ENCODE measurements at places on chromosomes 7 and 10.
A peak's percentile ranks its signal among the peaks of the same experiment; 100 is the strongest.

GRCh38 chr10:73959484-73960243 is 38.3 kb upstream of the VCL start:
- DNase-seq: no peak

DNA sequence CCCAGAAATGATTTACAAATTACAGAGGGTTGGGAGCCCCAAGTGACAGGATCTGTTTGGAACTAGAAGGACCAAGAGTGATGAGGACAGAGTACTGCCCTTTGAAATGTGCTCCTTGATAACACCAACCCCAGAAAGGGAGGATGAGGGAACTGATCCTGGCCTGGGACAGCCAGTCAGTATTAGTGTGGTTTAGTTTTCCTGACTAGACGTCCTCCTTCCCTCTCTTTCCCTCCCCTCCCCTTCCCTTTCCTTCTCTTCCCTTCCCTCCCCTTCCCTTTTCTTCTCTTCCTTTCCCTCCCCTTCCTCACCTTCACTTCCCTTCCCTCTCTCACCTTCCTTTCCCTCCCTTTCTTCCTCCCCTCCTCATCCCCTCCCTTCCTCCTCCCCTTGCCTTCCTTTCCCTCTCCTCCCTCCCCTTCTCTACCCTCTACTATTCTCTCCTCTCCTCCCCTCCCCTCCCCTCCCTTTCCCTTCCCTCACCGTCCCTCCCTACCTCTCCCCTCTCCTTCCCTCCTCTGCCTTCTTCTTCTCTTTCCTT is 31.0 kb upstream of the BICC1 start:
- DNase-seq: no peak

DNA sequence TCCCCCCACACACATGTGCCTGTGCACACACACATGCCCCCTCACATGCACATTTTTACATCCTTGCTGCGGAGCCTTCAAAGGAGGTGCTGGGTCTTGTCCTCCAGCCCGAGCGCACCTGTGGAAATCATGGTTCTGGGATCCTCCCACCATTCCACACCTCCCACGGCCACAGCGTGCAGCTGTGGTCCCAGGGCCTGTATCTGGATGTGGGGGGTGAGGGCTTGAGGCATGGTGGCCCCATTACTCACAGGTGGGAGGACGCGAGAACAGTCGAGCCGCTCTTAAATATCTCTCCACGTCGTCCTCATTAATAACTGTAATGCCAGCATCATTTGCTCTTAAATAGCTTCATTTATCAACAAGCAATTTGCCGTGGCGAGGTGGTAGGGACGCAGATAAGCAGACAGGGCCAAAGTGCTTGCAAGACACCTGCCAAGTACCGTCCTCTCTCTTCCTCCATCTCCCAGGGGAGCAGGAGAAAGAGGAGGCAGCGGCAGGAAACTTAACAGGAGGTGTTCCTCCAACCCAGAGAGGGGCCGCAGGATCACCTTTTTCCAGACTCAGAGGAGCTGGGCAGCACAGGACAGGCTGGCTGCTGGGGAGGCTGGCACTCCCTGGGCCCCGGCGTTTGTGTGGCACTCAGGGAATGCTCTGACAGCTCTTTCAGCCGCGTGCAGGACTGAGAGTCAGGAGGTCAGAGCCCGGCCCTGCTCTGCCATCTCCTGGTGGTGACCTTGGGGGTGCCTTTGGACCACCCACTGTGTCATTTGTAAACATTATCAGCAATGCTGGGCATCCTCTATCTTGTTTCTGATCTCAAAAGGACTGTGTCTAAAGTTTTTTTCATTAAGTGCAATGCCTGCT is 87.4 kb downstream of the CDH23 start:
- DNase-seq: no peak

- DNase-seq: no peak
Observed at GRCh38 chr10:75377869-75378268, 23.7 kb downstream of the ZNF503 start.

DNA sequence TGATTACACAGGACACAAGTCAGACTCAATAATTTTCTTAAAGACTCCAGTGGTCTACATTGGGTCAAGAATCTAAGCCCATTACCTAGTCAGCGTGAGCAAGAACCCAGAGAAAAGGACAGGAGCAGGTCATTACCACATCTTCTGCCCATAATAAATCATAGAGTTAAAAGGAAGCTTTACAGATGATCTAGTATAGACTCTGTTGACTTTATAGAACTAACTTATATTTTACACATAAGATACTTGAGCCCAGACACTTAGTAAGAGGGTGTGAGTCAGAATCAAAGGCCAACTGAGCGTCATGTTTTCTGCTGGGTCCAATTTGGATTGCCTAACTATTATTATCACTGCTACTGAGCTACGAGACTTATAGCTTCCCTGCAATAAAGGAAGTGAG is 206.1 kb upstream of the NPSR1 start:
- no peak for DNase-seq

DNA sequence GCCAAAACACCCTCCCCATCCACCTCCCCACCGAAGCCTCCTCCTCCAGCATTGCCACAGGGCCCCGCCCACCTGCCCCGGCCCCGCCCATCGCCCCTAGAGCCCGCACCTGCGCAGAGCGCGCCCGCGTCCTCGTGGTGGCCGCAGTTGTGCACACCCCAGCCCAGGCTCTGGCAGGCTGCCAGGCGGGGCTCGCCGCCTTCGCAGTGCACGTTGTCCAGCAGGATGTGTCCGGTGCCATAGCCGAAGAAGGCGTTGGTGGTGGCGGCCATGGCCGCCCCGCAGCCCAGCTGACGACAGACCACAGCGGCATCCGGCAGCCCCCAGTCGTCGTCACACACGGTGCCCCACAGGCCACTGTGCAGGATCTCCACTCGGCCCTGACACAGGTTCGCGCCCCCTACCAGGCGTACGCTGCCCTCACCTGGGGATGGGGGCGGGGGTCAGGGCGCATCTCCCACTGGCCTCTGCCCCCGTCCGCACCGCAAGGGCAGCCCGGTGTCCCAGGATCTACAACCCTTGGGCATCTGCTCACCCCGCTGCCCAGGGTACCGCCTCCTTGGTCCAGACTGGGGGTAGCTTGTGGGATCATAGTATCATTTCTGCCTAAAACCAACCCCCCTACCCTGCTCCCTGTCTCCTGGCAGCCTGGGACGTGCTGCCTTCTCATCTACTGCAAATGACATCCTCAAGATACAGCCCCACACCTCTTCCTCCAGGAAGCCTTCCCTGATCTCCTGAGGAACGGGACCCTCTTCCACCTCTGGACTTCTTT is 11.9 kb downstream of the SSC4D start:
- peak; percentile 89 for DNase-seq

GRCh38 chr7:121328508-121329190 is at the start of gene WNT16:
TSS of gene WNT16 (plus strand) at chr7:121329000. CDS start at chr7:121329293, 293 bp downstream.
- DNase-seq: no peak

DNA sequence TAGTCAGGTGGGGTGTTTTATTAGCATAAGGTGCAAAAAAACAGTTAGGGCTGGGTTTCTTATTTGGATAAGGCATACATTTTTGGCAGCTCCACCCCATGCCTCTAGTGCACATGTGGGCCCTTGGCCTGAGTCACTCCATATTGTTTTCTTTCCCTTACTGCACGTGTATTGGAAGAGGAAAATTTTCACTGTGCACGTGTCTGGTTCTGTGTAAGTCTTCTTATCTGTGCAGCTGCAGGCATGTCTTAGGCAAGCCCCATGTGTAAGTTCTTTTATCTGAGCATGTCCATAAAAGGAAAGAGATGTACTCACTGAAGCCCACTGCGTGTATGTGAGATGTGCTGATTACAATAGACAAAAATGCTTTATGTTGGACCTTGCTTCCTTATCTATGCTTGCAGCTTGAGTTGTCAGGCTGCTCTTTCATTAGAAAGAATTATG is 540.3 kb upstream of the IGFBP3 start:
- no peak for DNase-seq

GRCh38 chr7:94298943-94299342 is 95.8 kb upstream of the COL1A2 start:
- no peak for DNase-seq

DNA sequence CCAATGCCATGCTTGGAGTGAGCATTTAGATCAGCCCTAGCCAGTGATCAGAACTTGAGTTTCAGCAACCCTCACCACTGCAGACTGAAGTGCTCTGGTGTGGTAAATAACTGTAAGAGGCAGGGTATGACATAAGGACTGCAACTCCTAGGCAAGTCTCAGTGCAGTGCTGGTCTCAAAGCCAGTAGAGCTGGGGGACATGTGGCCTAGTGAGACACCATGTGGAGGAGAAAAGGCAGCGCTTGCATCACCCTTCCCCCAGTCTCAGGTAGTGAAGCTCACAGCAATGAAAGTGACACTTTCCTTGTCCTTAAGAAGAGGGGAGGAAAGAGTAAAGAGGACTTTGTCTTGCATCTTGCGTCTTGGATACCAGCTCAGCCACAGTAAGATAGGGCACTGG is 386.8 kb upstream of the POT1 start:
- no peak for DNase-seq

- no peak for DNase-seq
Observed at GRCh38 chr7:42395607-42396006, 158.6 kb upstream of the GLI3 start.

- DNase-seq: no peak
Observed at GRCh38 chr10:49747303-49747646, 14.8 kb downstream of the OGDHL start.

- DNase-seq: no peak
Observed at GRCh38 chr7:71521506-71521905, 389.6 kb downstream of the GALNT17 start.

GRCh38 chr7:31373337-31374289 is 33.1 kb upstream of the NEUROD6 start:
- DNase-seq: no peak

GRCh38 chr7:85095806-85096205 is 91.0 kb downstream of the SEMA3D start:
- DNase-seq: no peak

- no peak for DNase-seq
Observed at GRCh38 chr7:73856941-73857340, 4.0 kb upstream of the TMEM270 start.

DNA sequence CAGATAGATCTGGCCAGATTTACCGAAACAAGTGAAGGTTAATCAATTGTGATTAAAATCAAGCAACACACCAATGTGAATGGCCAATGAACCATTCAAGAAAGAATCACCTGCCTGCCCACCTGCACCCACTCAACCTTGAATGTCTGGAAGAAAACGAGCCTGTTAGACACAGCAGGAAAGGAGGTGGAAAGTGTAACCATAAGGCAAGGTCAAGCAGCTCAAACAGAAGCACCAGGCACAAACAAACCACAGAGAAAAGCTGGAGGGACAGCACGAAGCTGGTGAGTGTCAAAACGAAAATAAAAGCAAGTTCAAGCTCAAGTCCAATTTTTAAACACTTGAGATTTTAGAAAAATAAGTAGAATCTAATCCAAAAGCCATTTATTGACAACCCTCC is 64.9 kb downstream of the STEAP1B start:
- DNase-seq: no peak

DNA sequence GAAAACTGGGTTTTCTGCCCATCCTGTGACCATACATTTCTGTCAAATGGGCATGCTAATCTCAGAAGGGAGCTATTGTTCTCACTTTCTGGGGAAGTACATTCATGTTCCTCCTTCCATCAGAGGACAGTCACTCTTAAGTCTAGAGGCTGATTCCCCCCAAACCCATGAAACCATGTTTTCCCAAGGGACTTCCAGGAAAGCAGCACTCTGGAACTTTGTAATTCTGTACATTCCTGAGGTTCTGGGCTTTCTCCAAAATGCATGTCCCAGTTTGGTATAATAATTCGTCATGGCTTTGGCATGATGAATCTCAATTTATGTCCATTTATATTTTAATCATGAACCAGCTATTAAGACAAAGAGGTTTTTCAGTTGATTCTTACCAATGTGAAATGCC is 688.1 kb downstream of the LRMDA start:
- no peak for DNase-seq

- no peak for DNase-seq
Observed at GRCh38 chr10:124428207-124428777, 9.6 kb upstream of the OAT start.

DNA sequence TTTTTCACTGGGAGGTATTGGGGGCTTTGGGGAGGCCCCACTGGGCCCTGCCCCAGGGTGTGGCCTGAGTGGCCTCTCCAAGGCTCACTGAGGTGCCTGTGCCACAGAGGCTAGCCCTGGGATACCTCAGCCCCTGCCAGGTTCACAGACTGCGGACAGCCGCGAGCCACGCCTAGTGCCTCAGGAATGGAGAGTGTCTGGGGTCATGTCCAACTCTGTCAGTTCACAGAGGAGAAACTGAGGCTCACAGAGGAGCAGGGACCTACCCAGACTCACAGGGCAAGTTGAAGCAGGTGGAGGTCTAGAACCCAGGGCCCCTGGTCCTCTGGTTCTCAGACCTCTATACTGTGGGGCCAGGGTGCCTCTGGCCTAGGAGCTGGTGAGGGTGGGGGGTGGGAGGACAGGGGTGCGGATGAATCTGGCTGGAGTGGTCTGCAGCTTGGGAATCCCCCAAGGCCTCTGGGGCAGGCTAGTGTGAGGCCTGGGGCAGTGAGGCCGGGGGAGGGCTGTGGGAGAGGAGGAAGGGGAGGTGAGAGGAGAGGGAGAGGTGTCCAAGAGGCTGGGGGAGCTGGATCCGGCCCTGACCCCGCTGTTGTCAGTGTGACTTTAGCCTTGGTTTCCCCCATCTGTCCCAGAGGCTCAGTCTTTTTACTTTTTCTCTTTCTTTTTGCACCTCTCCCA is 20.0 kb downstream of the NEURL1 start:
- no peak for DNase-seq

GRCh38 chr10:18196806-18197550 is 56.8 kb downstream of the CACNB2 start:
- no peak for DNase-seq

DNA sequence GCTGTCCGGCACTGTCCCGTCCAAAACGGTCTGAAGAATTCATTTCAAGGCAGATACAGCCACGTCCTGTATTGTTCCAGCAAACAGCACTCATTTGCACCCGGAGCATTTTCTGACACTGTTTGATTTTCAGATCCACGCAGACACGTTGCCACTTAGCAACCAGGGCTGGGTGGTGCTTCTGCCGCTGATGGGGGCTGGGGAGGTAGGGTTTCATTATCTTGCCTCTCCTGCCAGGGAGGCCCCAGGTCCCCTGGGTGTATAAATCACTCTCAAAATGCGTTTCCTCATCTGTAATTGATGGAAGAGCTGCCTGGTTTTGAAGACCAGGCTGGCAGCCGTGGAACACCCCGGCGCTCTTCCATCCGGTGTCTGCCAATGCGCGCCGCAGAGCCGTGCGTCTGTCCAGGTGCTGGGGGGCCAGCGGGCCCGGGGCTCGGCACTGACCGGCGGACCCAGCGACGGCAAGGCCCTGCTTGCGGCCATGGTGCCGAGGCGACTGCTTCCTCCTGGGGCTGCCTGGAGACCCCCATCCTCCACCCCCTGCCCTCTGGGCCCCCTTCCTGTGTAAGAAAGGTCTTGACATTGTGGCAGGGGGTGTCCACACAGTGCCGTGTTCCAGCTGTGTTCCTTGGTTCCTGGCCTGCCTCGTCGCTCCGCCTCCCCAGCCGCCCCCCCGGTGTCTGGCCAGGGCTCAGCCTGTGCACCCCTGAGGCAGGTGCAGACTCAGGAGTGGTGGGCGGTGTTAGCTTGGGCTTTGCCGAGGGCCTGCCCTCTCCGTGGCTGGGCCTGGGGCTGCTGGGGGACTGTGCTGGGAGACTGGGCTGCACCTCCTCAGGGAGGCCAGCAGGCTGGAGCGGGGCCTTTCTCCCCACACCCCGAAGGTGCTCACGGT is 16.6 kb downstream of the ADGRA1 start:
- no peak for DNase-seq

GRCh38 chr10:34427911-34428216 is 387.2 kb downstream of the PARD3 start:
- no peak for DNase-seq
